ENCODE measurements at places on chromosomes 13 and 19.

DNA sequence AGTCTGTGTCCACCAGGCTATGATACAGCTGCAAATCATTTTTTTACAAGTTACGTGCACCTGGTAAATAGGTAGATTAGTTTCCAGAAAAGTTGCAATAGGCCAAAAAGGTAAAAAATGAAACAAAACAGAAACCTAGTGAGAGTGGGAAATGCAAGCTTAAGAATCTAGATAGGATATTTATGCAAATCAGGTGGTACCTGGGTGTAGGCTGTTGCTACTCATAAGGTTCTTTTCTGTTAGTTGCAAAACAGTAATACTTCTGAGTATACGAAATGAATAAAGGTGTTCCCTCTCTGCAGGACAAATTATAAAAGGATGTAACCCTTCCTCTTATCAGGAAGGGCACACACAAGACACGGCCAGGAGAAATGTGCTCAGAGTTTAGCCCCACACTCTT, 97.9 kb downstream of the UGGT2 start:
- no peak overlapping the region for H3K4me3 ChIP-seq
- H3K36me3 ChIP-seq = peaks cover 15% of the 10 kb centered on the region
- no peak overlapping the region for H3K27ac ChIP-seq
- no peaks in the 10 kb centered on the region for H3K4me1 ChIP-seq

GRCh38 chr19:54310543-54310942, 2.4 kb downstream of the LILRA5 start:
- no peak overlapping the region for H3K27ac ChIP-seq
- no peak overlapping the region for H3K4me3 ChIP-seq
- no peaks in the 10 kb centered on the region for H3K36me3 ChIP-seq
- no peaks in the 10 kb centered on the region for H3K4me1 ChIP-seq
- no peak for DNase-seq

- peak; percentile 95 for DNase-seq
- peaks cover 24% of the 10 kb centered on the region for H3K4me1 ChIP-seq
- peak overlapping the region; percentile 75 for H3K27ac ChIP-seq
- H3K4me3 ChIP-seq = no peak overlapping the region
- peaks cover 5% of the 10 kb centered on the region for H3K36me3 ChIP-seq
Measured at GRCh38 chr13:33186861-33187291, 98.7 kb downstream of the STARD13 start.

DNA sequence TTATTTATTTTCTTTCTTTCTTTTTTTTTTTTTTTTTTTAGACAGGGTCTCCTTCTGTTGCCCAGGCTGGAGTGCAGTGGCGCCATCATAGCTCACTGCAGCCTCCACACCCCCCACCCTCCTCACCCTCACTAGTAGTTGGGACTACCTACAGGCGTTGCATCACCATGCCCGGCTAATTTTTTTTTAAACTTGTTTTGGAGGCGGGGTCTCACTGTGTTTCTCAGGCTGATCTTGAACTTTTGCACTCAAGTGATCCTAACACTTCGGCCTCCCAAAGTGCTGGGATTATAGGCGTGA, 33.6 kb downstream of the GJA3 start:
- DNase-seq = no peak
- peaks cover 15% of the 10 kb centered on the region for H3K4me1 ChIP-seq
- H3K27me3 ChIP-seq = peaks cover 32% of the 10 kb centered on the region
- no peak overlapping the region for H3K27ac ChIP-seq
- peak overlapping the region; percentile 70 for H3K4me3 ChIP-seq

- H3K36me3 ChIP-seq = no peaks in the 10 kb centered on the region
- peaks cover 2% of the 10 kb centered on the region for H3K4me1 ChIP-seq
- H3K27ac ChIP-seq = no peak overlapping the region
- H3K27me3 ChIP-seq = no peaks in the 10 kb centered on the region
Measured at GRCh38 chr13:111665691-111666095, 345.3 kb downstream of the TEX29 start.

GRCh38 chr13:20461860-20462532, 63.7 kb downstream of the CRYL1 start:
- no peak for DNase-seq
- peaks cover 14% of the 10 kb centered on the region for H3K4me1 ChIP-seq
- peak overlapping the region; percentile 59 for H3K27ac ChIP-seq
- no peaks in the 10 kb centered on the region for H3K27me3 ChIP-seq
- no peak overlapping the region for H3K4me3 ChIP-seq
- H3K36me3 ChIP-seq = no peaks in the 10 kb centered on the region

Data from mesenchymal stem cell (in vitro differentiated cells and primary cell).